Uterus (tissue), 4 donors: ENCODE measurements at places on chromosomes 2 and 18. TPM values are rescaled to one million over a fixed set of nuclear protein-coding genes. Genes with fewer than 3 reads are reported as not detected.

The LHCGR gene
- not detected for total RNA-seq

The ATP6V1B1 gene
- total RNA-seq = 3.7 TPM

DNA sequence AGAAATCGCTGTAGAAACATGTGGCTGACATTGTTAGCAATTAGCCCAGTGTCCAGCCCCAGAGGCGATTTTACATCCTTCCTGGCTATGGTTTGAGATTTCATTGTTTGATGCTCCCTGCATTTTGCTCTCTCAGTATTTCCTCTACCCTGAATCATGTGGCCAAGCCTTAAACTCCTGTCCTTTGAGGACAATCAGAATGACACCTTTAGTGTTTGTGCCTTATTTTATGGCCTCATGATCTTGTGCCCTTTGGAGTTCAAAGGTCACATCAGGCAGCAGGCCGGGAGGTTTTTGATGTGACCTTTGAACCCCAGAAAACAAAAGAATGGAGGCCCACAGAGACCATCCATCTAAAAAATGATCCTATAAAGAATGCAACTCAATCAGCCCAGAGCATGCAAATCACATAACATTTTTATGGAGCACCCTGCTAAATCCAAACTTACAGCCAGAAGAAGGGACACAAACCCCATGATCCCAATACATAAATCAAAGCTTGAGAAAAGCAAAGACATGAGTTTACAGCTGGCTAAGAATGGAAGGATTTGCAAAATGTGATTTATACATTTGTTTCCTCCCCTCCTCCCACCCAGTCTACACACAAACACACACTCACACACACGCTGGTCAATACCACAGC, 52.5 kb downstream of the FECH start:
- no peak for DNase-seq

DNA sequence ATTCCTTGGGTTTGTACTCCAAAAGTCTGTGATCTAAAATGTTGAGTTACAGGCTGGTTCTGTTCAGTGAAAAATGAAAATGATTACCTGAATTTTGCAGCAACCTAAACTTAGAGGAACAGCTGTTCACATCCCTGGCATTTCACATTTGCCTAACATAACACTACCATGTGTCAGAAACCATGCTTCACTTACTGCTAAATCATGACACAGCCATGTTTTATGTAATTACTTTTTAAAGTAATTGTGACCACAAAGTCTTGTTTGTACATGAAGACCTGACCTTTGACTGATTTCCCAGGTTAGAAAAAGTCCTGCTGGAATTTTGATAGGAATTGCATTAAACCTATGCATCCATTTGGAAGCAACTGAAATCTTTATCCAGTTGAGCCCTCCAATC, 79.1 kb downstream of the FAM168B start:
- no peak for DNase-seq

- no peak for DNase-seq
Measured at GRCh38 chr2:129233166-129233565, 746.3 kb upstream of the RAB6C start.

GRCh38 chr2:36539631-36540030, 58.3 kb downstream of the FEZ2 start:
- DNase-seq = no peak

DNA sequence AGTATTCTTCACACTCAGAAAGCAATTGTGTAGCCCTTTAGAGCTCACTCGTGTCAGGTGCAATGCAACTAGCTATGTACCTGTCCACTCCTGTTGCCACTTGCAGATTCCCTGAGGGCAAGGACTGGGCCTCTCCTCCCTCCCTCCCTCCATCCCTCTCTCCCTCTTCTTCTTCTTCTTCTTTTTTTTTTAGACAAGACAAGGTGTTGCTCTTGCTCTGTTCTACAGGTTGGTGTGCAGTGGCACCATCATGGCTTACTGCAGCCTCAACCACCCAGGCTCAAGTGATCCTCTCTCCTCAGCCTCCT, 119.7 kb downstream of the ACKR3 start:
- DNase-seq = no peak

DNA sequence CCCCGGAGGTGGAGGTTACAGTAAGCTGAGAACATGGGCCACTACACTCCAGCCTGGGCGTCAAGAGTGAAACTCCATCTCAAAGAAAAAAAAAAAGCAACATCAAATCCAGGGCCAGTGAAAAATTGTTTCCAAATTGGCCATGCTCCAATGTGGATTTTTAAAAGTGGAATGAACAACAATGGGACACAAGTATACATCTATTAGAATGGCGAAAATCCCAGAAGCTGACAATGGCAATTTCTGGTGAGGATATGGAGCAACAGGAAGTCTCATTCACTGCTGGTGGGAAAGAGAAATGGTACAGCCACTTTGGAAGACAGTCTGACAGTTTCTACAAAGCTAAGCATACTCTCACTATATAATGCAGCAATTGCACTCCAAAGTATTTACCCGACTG, 161.4 kb downstream of the UXS1 start:
- DNase-seq = no peak

GRCh38 chr18:44911260-44911659, 230.6 kb downstream of the SETBP1 start:
- DNase-seq = no peak

- DNase-seq = no peak
Measured at GRCh38 chr2:232942831-232943230, 70.2 kb downstream of the NGEF start.
